ENCODE measurements at places on chromosomes 11 and 22. TPM values are rescaled to one million over a fixed set of nuclear protein-coding genes. Genes with fewer than 3 reads are reported as not detected.

DNA sequence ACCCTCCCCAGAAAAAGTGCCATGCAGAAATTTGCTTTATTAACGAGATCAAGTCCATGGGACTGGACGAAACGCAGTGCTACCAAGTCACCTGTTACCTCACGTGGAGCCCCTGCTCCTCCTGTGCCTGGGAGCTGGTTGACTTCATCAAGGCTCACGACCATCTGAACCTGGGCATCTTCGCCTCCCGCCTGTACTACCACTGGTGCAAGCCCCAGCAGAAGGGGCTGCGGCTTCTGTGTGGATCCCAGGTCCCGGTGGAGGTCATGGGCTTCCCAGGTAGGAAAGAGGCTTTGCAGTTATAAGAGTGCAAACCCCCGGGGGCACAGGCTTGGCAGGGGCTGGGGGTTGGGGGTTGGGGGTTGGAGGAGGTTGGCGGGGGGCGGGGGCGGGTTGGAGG, 4.2 kb downstream of the APOBEC3H start:
- DNase-seq = no peak

- DNase-seq = no peak
Observed at GRCh38 chr11:100525635-100526034, 161.5 kb upstream of the ARHGAP42 start.

Gene OR4D10
- not detected for total RNA-seq

- DNase-seq = no peak
Observed at GRCh38 chr11:57210781-57211180, 26.3 kb downstream of the APLNR start.

Gene TRPM5
- total RNA-seq = not detected

Gene TSG101
- 43.5 TPM for total RNA-seq

GRCh38 chr11:62108017-62108750, 15.6 kb upstream of the INCENP start:
- peak; percentile 83 for DNase-seq

Gene MTMR3
- total RNA-seq = 23.9 TPM

DNA sequence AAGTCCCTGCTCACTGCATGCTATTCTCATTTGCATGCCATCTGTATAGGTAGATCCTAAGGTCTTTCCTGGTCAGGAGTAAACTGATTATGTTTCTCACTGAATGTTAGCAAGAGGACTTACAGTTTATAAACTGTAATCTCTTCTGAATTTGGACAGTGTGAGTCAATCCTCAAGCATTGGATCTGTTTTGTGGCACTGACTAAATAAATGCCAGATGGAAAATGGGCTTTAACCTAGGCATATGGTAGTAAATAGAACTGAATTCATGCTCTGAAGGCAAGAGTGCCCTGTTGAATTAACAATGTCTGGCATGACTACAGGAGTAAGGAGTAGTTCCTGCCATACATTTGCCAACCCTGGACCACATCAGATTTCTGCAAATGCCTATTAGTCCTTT, 11.4 kb downstream of the FAM181B start:
- no peak for DNase-seq

DNA sequence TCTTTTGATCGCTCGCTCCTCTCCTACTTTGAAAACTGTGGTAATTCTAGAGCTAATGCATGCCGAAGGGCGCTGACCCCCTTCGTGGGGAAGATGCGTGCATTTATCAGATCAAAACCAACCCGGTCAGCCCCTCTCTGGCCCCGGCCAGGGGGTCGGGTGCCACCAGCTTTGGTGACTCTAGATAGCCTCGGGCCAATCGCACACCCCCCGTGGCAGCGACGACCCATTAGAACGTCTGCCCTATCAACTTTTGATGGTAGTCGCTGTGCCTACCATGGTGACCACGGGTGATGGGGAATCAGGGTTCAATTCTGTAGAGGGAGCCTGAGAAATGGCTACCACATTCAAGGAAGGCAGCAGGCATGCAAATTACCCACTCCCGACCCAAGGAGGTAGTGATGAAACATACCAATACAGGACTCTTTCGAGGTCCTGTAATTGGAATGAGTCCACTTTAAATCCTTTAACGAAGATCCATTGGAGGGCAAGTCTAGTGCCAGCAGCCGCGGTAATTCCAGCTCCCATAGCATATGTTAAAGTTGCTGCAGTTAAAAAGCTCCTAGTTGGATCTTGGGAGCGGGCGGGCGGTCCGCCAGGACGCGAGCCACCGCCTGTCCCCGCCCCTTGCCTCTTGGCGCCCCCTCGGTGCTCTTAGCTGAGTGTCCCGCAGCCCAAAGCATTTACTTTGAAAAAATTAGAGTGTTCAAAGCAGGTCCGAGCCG, 3898.2 kb upstream of the OR11H1 start:
- no peak for DNase-seq

GRCh38 chr22:26172389-26172990, 3.2 kb downstream of the SEZ6L start:
- DNase-seq = peak; percentile 73

- no peak for DNase-seq
Observed at GRCh38 chr11:58493676-58494075, 14.2 kb downstream of the OR5B21 start.

- DNase-seq = no peak
Observed at GRCh38 chr22:48866906-48867681, 960.6 kb downstream of the BRD1 start.

Gene SHANK2
- total RNA-seq = not detected

DNA sequence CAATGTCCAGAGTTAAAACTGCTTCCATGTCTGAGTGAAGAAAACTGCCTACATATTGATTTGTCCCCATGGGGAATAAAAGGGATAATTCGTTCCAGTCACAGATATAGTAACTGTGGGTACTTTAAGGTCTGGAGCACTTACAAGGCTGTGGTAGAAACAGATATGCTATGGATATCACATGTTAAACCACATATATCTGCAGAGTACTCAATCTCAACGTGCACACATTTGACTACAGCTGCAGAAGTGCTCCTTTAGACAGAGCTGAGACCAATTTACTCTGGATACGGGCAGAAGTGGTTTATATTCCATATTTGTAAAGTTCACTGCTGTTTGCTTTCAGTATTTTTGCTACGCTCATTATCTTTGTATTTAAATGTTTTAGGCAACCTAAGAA, 9.7 kb upstream of the MS4A2 start:
- DNase-seq = no peak

Gene VPREB1
- total RNA-seq = not detected

Gene AIFM3
- 0.37 TPM for total RNA-seq

DNA sequence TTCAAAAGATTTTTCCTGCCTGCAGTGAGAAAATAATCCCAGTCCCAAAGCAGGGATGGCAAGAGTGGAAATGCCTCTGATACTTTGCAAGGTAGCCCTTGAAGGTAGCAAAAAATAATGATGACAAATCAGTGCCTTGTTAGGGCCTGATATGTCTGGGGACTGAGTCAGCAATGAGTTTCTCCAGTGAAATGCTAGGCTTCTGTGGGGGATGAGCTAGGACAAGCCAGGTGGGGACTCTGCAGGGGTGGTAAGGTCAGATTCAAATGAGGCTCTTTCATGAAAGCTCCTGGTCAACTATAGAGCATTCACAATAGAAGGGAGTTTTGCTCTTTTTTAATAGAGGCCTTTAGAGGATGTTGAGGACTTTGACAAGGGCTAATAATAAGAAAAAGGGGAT, 77.7 kb downstream of the ME3 start:
- no peak for DNase-seq

DNA sequence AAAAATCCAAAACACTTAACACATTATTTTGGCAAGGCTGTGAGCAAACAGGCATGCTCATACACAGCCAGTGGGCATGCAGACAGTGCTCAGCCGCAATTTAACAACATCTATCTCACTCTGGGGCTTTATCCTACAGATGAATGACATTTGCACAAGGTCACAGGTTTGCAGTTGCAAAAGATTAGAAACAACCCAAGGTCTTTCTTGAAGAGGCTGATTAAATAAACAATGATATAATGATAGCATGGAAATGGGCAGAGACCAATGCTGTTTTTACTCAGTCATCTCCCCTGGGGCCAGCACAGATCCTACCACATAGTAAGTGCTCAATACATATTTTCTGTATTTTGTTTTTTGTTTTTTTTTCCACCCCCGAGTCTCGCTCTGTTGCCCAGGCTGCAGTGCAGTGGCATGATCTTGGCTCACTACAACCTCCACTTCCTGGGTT, 9.4 kb downstream of the A4GALT start:
- no peak for DNase-seq

DNA sequence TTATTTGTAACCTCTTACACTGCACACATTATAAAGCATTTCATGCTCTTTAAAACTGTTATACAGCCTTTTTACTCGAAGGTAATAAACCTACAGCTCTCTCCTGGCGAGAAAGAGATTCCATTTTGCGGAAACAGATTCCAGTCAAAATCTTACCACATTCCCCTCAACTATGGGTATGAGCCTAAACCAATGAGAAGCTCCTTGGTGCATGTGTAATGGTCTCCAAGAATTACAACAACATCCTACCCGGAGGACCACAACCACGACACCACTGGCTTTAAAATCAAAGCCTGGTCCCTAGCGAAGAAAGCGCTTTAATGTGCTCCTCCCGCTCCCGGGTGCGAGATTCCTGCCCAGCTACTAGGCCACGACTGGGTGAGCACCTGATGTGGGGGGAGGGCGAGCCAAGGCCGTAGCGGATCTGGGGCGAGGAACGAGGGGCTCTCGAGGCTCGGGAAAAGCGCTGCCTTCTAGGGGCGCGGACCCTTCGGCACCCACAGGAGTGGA, 821 bp downstream of the CELF1 start:
- no peak for DNase-seq

Gene LPXN
- total RNA-seq = 86.3 TPM

Gene MED19
- total RNA-seq = 13.9 TPM

GRCh38 chr22:35888181-35888870, 140.3 kb downstream of the RBFOX2 start:
- DNase-seq = no peak

DNA sequence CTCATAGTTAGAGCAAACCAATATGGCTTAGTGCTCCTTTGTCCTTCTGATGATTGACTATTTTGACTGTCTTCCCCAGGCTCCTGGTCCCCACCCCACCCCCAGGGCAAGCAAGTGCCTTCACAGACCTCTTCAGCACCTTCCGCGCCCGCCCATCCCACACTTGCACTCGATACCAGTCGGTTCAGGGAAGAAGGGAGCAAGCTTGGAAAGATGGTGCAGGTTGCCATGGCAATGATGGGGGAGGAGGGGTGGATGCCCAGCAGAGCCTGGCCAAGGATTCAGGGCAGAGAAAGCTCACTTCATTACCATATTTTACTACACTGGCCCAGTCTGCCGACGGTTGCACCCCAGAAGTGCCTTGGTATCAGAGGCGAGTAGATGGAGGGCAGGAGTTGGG, 2.2 kb downstream of the TMEM132A start:
- DNase-seq = no peak

GRCh38 chr11:48169717-48170116, 46.9 kb upstream of the OR4B1 start:
- DNase-seq = no peak

DNA sequence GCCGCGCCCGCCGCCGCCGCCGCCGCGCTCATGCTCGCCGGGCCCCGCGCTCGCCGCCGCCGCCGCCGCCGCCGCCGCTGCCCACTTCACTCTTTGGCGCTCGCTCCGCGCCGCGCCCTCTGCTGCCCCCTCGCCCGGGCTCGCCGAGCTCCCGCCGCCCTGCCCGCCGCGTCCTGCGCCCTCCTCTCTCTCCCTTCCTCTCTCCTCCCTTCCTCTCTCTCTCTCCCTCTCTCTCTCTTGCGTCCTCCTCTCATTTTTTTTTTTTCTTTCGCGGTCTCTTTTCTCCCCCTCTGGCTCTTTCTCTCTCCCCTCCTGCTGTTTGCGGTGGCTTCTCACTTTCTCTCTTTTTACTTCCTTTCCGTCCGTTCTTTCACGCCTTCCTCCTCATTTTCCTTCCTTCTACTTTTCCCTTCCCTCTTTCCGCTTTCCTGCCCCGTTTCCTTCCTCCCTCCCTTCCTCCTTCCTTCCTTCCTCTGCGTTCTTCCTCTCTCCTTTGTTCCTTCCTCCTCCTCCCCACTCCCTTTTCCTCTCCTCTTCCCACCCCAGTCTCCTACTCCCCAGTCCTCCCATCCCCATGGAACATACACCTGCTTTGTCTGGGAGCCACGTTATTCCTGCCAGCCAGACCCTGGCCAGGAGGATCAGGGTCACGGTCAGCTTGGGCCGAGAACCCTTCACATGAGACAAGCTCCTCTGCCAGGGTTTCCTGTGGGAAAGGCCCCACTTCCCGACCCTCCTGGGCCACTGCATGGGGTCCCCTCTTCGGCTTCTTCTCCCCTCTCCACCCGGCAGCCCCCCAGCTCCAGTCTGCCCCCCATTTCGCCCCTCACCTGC, 19.3 kb upstream of the SHISAL1 start:
- no peak for DNase-seq

DNA sequence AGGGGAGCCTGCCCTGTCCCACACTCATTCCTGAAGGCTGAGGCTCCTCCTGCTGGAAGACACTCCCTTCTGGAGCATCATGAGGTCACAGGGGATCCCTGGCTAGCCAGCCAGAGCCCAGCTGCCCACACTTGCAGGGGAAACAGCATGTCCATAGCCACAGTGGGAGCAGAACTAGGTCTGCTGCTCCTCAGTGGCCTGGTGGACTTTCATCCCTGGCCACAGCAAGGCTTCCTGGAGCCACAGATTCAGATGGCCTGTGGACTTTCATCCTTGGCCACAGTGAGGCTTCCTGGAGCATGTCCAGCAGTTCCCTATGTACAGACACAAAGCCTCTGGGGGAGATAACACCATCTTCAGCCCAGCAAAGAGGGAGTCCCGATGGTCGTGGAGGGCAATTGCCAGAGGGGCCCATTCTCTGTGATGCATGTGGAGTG, 5.9 kb upstream of the APOL6 start:
- no peak for DNase-seq

- no peak for DNase-seq
Observed at GRCh38 chr11:64484191-64485022, 106.6 kb upstream of the SLC22A12 start.

GRCh38 chr11:35487532-35488078, 37.8 kb downstream of the PAMR1 start:
- DNase-seq = no peak

GRCh38 chr11:15882876-15883454, 473.4 kb downstream of the SOX6 start:
- DNase-seq = no peak

DNA sequence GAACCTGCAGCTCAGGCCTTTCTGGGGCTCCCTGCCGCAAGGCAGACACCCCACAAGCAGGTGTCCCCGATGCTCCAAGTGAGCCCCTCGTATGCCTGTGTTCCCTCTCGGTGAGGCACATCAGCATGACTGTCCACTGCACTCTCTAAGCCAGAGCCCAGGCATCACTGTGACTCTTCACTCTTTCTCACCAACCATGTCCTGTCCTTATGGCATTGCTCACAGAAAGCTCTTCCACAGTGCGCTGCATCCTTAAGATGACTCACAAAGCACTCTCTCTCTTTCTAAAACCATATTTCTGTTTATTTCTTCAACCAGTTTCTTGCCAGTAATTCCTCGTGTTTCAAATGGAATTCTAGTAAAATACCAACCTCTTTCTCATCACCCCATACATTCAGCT, 18.1 kb downstream of the GAB4 start:
- DNase-seq = no peak

- no peak for DNase-seq
Observed at GRCh38 chr11:95353706-95354105, 122.7 kb upstream of the SESN3 start.

Gene C11orf42
- not detected for total RNA-seq

Gene CCDC73
- total RNA-seq = not detected
